ENCODE measurements at places on chromosomes 16 and 17. TPM values are rescaled to one million over a fixed set of nuclear protein-coding genes. Genes with fewer than 3 reads are reported as not detected.

The TLCD2 gene
- 5.1 TPM for total RNA-seq

The SARM1 gene
- 3.1 TPM for total RNA-seq

The PRDM7 gene
- total RNA-seq, result not detected

The ADAD2 gene
- total RNA-seq, result not detected

The ZG16B gene
- not detected for total RNA-seq

The ZMYND15 gene
- total RNA-seq, result 0.51 TPM

The TEX19 gene
- total RNA-seq, result not detected

The DDX19B gene
- total RNA-seq, result 30.7 TPM

The PTX4 gene
- not detected for total RNA-seq

The MAPK8IP3 gene
- total RNA-seq, result 36.3 TPM

The ACSM5 gene
- not detected for total RNA-seq

The ENPP7 gene
- not detected for total RNA-seq

The SEZ6 gene
- total RNA-seq, result not detected

The NHERF1 gene
- 7.2 TPM for total RNA-seq

The CCDC40 gene
- total RNA-seq, result 1.5 TPM

The GCGR gene
- total RNA-seq, result not detected

The NOG gene
- 0.99 TPM for total RNA-seq

The RTN4RL1 gene
- 0.51 TPM for total RNA-seq

The PERCC1 gene
- total RNA-seq, result not detected

The APRT gene
- 50.3 TPM for total RNA-seq

The ZSCAN10 gene
- not detected for total RNA-seq

The CCL5 gene
- total RNA-seq, result not detected

The MYH10 gene
- 104 TPM for total RNA-seq

The SHISA6 gene
- total RNA-seq, result not detected

All from fibroblast of lung (primary cell).